ENCODE measurements at places on chromosomes 6 and 20. TPM values are rescaled to one million over a fixed set of nuclear protein-coding genes. Genes with fewer than 3 reads are reported as not detected.

PAQR8 gene
- 1.8 TPM for total RNA-seq

SLC17A1 gene
- not detected for total RNA-seq

STMND1 gene
- total RNA-seq, result not detected

KCNK16 gene
- not detected for total RNA-seq

GLP1R gene
- total RNA-seq, result 11.6 TPM

SNRPB gene
- 51.3 TPM for total RNA-seq

GNRH2 gene
- not detected for total RNA-seq

OVOL2 gene
- not detected for total RNA-seq

FAM217A gene
- total RNA-seq, result not detected

YTHDF1 gene
- total RNA-seq, result 24.3 TPM

TTBK1 gene
- 0.15 TPM for total RNA-seq

SPAG4 gene
- 3.1 TPM for total RNA-seq

GRCh38 chr20:25126204-25127029 lies 44.5 kb upstream of the VSX1 start:
- no peak for DNase-seq

GRCh38 chr6:5211492-5211891 lies 49.3 kb downstream of the LYRM4 start:
- no peak for DNase-seq

DNA sequence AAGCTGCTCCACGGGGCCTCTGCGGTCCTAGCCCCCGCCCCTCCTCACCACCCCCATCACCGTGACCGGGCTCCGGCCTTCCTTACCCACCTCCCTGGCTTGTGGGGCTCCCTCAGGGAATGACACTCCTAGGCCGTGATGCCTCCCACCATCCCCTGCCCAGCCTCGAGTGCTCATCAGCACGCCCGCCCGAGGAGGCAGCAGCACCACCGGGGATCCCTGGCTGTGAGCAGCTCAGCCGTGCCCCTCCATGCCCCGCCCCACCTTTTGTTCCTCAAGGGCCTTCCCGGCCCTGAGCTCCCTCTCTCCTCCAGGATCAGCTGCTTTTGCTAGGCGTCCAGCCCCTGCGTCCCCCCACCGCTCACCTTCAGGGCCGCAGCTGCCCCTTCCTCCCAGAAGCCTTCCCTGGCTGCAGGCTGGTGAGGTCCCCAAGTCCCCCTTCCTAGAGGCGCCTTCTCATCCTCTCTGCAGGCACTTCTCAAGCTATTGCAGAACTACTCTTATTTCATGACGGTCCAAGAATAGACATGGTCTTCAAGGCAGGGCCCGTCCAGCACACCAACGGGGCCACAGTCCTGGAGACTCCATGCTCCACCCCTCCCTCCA lies 3.0 kb downstream of the FNDC11 start:
- no peak for DNase-seq

- DNase-seq, result no peak
These were observed 22.2 kb downstream of the RBCK1 start for GRCh38 chr20:430091-430999.

GRCh38 chr6:7697820-7698623 lies 27.9 kb upstream of the BMP6 start:
- DNase-seq, result no peak

DNA sequence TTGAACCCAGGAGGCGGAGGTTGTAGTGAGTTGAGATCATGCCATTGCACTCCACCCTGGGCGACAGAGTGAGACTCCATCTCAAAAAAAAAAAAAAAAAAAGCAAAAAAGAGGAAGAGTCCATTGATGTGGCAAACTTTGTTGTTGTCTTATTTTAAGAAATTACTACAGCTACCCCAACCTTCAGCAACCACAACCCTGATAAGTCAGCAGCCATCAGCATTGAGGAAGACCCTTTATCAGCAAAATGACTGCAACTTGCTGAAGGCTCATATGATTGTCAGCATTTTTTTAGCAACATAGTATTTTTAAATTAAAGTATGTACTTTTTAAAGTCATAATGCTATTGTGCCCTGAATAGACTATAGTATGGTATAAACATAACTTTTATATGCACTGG lies 48.8 kb downstream of the ZFP64 start:
- no peak for DNase-seq

DNA sequence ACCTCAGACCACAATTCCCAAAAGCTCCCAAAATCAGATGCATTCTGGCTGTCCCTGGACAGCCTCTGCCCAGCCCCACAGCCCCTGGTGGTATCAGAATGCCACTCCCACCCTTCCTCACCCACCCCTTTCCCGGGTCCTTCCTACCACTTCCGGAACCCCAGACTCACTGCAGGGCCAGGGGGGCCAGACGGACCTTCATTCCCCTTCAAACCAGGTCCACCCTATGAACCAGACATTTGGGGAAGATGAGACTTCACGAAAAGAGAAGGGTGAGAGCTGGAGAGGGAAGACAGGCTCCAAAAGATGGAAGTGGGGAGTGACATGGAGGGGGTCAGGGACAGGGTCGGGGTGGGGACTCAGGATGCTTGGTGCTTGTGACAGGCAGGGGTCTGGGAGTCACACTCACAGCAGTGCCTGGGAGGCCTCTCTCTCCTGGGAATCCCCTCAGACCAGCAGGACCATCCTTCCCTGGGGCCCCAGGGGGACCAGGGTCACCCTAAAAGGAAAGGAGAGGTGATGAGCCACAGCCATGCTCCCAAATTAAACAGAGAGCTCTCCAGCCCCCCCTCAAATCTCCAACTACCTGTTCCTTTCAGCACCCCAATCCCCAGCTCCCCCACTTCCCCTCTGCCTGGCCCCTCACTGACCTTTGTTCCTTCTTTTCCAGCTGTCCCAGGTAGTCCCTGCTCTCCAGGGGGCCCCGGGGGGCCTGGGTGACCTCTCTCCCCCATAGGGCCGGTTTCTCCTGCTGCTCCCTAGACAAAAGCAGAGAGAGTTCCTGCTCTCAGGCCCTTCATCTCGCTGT lies 20.2 kb downstream of the COL11A2 start:
- no peak for DNase-seq

DNA sequence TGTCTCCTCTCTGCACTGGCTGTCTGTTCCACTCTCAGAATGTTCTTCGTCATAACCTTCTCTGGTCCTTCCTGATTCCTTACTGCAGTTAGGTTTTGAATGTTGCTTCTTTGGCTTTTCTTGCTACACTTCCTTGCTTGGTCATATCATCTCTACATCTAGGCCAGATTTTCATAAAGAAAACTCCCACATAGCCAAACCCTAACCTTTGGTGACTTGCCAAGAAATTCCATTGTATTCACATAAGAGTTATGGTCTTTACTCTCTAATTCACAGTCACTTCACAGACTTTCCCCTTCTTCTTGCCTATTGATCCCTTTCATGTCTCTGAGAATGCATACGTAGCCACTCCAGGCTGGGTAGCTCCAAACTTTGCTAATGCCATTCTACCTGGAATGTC lies 41.9 kb upstream of the SIM1 start:
- no peak for DNase-seq

GRCh38 chr6:44059359-44060346 lies 67.6 kb downstream of the MRPL14 start:
- peak; percentile 79 for DNase-seq

GRCh38 chr20:52379723-52380336 lies 188.3 kb upstream of the ZFP64 start:
- DNase-seq, result peak; percentile 51

DNA sequence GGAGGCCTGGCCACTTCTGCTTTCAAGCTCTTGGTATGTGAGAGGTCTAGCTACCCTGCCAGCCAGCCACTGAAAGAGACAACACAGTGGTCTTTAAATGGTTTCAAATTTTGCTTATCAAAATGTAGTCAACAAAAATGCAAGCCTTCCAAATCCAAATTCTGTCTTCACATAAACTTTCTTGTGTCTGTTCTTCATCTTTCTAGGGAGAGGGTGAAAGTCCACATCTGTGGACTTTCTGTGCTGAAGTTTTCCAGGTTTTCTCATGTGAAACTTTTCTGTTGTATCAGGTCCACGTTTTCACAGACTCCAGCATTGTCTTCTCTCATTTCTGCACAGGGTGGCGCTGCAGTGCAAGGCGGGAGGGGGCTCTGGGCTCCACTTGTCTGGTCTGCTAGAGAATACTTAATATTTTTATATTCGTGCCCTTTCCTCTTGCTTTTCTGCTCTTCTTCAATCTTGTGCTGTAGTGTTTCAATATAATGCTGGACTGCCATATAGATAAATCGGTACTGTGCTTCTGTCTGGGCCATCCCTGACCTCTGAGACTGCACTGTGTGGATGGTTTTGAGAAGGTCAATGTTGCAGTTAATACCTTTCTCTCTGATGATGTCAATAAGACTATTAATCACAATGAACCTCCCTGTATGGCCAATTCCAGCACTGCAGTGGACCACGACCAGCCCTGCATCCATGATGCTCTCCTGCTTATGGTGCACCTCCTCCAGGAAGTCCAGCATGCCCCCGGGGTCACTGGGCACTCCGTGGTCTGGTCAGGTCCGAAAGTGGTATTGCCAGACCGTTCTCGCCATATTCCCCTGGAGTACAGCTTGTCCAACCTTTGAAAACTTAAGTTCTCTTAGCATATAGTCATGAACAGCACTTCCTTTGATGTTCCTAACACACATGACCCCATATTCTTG lies 161.6 kb upstream of the TNFAIP3 start:
- DNase-seq, result peak; percentile 64

DNA sequence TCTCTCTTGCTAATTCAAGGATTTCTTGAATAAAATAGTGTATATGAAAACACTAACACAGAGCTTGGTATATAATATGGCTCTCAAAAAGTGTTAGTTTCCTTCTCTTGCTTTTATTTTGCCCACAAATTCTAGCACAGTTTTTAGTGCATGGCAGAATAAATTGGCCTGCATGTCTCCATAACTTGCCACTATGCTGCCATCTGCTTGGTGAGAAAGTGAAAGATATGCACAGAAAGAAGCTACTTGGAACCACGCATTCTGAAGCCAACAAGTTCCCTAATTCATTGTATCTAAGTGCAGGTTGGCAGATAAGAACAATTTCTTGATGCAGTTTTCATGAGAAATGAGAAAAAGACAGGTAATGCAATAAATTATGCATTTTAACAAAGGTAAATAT lies 101.2 kb downstream of the EPHA7 start:
- DNase-seq, result no peak

- no peak for DNase-seq
These were observed 6.6 kb upstream of the ARFGAP1 start for GRCh38 chr20:63265891-63266515.

DNA sequence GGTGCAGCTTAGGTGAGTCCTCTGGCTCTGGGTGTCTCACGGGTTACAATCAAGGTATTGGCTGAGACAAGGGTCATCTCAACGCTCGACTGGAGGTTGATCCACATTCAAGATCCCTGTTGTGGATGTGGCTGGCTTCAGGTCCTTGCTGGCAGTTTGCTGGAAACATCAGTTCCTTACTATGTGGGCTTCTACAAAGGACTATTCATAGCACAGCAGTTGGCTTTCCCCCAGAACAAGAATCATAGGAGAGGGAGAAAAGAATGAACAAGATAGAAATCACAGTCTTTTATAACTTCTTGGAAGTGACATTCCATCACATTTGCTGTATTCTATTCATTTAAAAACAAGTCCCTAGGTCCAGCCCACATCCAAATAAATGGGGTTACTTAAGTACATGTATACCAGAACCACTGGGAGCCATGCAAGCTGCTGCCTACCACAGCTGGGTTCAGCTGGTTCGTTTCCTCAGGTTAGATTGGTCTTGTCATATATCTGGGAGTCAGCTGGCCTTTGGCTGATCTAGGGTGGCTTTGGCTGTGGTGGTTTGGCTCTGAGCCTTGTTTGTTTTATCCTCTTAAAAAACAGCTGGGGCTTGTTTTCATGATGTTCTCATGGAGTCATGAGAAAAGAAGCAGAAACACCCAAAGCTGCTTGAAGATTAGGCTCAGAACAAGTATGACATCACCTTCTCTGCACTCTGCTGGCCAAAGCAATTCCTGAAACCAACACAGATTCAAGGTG lies 433.2 kb upstream of the SPTLC3 start:
- peak; percentile 80 for DNase-seq

- DNase-seq, result no peak
These were observed 60.8 kb downstream of the DNAH8 start for GRCh38 chr6:38775870-38776269.

GRCh38 chr6:74568861-74569260 lies 637.0 kb downstream of the COL12A1 start:
- no peak for DNase-seq

- no peak for DNase-seq
These were observed 473.9 kb downstream of the COL12A1 start for GRCh38 chr6:74731931-74732330.

Measured in left ventricle myocardium superior (tissue), 1 donor.